Neural progenitor cell (in vitro differentiated cells): ENCODE measurements at places on chromosomes 2 and 18.
A peak's percentile ranks its signal among the peaks of the same experiment; 100 is the strongest.

DNA sequence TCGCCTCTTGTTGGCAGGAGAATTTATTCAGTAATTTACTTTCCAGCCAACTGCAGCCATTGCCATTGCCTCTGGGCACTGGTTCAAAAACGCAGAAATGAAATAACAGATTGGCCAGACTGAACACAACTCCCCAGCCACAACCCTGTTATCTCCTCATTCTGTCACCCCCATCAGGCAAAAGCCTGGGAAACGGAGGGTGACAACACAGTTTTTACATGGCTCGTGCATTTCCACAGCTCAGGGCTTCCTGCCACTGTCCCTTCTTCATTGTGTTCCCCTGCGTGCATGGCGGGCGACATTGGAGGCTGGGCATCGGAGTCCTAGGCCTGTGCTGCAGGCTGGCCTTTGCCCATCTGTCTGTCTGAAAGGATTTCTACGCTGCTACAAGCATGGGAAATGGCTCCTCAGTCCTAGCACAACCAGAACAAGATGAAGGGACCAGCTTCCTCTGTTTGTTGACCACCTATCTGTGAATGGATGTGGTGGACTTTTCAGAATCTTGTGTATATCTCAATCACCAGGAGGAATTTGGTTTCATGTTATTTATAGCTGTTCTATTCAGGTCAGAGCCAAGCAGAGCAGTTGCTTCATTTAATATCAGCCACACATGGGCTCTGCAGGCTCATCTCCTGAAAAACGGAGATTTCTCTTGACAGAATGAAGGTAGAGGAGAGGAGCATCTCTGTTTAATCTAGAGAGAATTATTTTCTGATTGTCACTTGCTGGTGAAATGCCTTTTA lies 107.0 kb downstream of the MGAT5 start:
- no peak for DNase-seq

GRCh38 chr2:218386505-218387368 lies 4.7 kb downstream of the SLC11A1 start:
- DNase-seq = peak; percentile 7

DNA sequence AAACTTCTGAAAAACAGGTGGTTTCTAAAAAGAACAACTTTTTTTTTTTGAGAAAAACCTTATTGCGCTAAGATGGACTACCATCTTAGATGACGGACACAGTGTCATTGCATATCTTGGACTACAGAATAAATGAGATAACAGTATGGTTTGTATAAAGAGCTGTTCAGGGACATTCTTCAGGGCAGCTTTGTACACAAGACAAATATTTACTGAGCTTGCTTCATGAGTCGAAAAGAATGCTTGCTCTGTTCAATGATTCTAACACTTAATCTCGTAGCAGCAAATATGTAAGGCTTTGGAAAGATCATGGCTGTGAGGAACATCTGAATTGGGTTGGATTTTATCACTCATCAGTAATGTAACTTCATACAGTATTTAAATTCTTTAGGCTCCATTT lies 282.5 kb upstream of the CWC22 start:
- no peak for DNase-seq

- DNase-seq = no peak
These were observed 202.0 kb upstream of the SLC14A2 start for GRCh38 chr18:45413180-45413836.

GRCh38 chr2:145412155-145412554 lies 892.2 kb upstream of the ZEB2 start:
- no peak for DNase-seq

GRCh38 chr2:101718993-101719571 lies 21.6 kb downstream of the MAP4K4 start:
- DNase-seq = no peak

DNA sequence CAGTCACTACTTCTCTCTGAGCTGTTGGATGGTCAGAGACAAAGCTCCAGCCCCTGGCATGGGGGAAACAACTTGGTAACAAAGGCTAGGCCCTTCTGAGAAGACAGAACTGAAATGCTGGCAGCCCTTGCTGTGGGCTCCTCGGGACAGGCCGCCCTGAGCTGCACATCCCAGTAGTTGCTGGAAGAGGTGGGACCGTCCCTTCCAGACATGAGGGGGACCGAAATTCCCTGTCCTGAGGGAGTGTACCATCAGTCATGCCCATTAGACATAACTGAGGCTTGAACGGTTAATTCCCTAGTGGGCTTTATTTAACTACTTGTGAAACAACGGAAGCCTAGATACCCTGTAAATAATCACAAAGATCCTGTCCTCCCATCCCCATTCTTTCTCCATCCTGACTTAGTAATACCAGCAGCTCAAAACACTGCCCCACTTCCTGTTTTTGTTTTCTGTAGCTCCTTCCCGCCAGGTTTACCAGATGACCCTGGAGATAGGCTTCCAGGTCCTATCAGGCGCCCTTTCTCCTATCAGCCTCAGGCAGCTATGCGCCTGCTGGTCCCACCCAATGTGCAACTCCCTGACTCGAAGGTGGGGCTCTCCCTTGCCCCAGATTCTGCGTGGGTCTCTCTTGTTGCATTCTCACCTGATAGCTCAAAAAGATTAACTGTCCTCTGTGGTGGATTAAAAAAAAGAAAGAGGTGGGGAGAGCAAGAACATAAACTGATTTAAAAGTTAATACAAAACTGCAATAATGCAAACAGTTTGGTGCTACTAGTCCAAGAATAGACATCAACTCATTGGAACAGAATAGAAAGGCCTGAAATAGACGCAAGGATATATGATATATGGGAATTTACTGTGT lies 37.0 kb upstream of the NT5DC4 start:
- DNase-seq = no peak

GRCh38 chr2:46273919-46274318 lies 23.3 kb upstream of the EPAS1 start:
- no peak for DNase-seq

DNA sequence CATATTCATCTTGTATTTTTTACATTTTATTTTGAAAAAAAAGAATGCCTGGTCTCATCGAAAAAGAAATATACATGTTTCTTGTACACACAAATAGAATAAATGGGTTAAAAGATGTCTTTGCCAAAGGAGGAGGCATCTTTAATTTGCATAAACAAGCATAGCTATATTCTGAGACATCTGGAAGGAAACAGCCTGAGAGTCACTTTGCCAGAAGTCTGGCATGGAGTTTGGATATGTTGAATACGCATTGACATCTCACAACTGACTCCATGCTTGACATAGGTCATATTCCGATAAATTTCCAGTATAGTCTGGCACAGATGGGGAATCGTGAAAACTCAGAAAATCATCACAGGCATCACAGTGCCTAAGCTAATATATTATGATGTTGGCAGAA lies 1317.5 kb upstream of the CELF4 start:
- DNase-seq = no peak

GRCh38 chr2:6876309-6876708 lies 1.3 kb upstream of the RSAD2 start:
- no peak for DNase-seq

GRCh38 chr2:233469261-233470010 lies 97.1 kb downstream of the USP40 start:
- DNase-seq = no peak

- DNase-seq = no peak
These were observed 34.7 kb downstream of the PTPN18 start for GRCh38 chr2:130390460-130391057.

- no peak for DNase-seq
These were observed 67.2 kb downstream of the KCTD1 start for GRCh38 chr18:26480897-26481795.

GRCh38 chr2:238688193-238689153 lies 159.4 kb upstream of the TWIST2 start:
- no peak for DNase-seq

GRCh38 chr2:99485824-99486223 lies 4.0 kb downstream of the REV1 start:
- peak; percentile 21 for DNase-seq

- peak; percentile 58 for DNase-seq
These were observed at the start of gene IHH for GRCh38 chr2:219060821-219061791. IHH (minus strand) TSS chr2:219060921; CDS start chr2:219060467, 454 bp downstream.

DNA sequence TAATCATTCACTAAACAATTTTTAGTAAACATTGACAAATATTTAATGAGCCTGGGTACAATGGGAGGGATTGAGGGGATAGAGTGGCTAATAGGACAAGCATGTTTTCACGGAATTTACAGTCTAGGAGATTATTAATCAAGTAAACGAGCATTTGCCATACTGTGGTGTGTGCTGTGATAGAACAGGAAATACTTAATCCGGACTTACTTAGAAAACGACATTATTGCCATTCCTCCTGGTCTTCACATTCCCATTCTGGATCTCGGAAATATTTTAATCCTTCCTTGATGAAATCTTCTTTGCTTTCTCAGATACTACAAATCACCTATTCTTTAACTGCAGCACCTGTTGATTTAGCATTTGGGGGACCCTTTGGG lies 905 bp downstream of the TTLL4 start:
- DNase-seq = no peak

GRCh38 chr2:234960175-234961088 lies 8.6 kb downstream of the SH3BP4 start:
- DNase-seq = peak; percentile 57

GRCh38 chr2:175976391-175977157 lies 25.5 kb downstream of the LNPK start:
- no peak for DNase-seq

DNA sequence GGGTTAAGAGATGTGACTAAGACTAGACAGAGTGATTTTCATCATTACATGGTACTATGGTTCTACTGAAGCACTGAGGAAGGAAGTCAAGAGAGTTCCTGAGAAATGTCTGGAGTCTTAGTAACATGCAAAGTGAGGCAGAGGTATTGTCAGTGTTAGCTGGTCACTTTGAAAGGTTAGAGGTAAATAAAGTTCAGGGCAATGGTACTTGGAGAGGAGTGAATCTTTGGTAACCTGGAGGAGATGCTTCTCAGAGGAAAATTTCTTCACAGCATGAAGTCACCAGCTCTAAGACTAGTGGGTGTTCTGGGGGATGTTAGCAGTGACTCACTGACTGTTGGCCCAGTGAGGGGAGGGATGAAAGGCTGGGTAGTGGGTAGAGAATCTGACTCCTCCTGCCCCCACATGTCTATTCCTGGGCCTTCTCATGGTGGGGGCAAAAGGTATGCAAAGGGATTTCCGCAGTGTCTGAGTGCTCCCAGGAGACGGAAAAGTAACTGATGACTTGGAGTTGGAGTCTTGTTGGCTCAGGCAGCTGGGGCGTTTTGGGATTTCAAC lies 23.3 kb upstream of the IL1RN start:
- no peak for DNase-seq

DNA sequence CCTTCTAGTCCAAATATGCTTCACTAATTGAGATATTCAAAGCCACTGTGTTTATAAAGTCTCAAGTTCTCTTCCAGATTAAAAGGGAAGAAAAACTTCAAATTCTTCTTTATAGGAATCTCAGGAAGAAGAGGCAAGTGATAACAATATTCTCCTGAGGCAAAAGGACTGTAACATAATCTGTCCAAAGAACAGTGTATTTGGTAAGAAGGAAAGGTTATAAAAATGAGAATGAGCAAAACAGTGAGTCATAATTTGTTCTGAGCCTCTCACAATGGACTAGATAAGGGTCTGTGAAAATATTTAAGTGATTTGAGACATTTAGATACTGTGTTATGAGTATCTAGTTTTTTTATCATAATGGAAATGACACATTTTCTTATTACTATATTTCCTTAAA lies 44.3 kb downstream of the SNRPD1 start:
- DNase-seq = no peak

GRCh38 chr2:236676136-236676873 lies 106.7 kb downstream of the ACKR3 start:
- no peak for DNase-seq

- no peak for DNase-seq
These were observed 106.2 kb upstream of the RNF152 start for GRCh38 chr18:61998957-61999356.
